ENCODE measurements at places on chromosomes 12 and 14.

- DNase-seq, result no peak
Observed at GRCh38 chr14:51792809-51793208, 67.6 kb upstream of the GNG2 start.

DNA sequence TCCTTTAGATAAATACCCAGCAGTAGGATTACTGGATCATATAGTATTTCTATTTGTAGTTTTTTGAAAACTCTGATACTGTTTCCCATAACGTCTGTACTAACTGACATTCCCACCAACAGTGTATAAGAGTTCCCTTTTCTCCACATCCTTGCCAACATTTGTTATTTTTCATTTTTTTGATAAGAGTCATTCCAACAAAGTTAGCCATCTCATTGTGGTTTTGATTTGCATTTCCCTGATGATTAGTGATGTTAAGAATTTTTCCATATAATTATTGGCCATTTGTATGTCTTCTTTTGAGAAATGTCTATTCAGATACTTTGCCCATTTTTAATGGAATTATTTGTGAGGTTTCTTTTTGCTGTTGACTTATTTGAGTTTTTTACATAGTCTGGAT lies 486.0 kb downstream of the FLRT2 start:
- peak; percentile 52 for DNase-seq

DNA sequence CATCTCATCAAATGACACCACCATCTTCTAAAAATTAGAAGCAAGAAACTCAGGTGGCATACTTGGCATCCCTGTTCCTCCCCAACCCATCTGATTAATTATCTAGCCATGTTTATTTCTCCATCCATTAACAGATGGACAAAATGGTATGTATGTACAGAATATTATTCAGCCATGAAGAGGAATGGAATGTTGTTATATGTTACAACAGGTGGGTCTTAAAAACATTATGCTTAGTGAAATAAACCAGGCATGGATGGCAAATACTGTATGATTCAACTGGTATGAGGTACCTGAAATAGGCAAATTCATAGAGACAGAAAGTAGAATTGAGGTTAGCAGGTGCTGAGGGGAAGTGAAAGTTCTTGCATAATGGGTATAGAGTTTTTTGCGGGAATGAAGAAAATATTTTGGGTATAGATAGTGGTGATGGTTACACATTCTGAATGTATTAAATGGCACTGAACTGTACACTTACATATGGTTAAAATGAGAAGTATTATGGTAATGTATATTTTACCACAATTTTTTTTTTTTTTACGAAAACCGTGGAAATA lies 17.5 kb downstream of the YY1 start:
- DNase-seq, result no peak

DNA sequence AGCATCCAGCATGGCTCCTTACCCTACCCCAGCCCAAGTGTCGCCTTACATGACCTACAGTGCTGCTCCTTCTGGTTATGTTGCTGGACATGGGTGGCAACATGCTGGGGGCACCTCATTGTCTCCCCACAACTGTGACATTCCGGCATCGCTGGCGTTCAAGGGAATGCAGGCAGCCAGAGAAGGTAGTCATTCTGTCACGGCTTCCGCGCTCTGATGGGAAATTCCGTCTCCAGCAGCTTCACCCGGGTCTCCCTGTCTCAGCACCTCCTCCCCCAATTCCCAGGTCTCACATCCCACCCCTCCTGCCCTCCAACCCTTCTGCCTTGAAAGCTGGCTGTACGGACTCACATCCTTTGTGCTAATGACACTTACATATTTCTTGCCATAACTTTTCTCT lies 14.6 kb downstream of the PAX9 start:
- no peak for DNase-seq

DNA sequence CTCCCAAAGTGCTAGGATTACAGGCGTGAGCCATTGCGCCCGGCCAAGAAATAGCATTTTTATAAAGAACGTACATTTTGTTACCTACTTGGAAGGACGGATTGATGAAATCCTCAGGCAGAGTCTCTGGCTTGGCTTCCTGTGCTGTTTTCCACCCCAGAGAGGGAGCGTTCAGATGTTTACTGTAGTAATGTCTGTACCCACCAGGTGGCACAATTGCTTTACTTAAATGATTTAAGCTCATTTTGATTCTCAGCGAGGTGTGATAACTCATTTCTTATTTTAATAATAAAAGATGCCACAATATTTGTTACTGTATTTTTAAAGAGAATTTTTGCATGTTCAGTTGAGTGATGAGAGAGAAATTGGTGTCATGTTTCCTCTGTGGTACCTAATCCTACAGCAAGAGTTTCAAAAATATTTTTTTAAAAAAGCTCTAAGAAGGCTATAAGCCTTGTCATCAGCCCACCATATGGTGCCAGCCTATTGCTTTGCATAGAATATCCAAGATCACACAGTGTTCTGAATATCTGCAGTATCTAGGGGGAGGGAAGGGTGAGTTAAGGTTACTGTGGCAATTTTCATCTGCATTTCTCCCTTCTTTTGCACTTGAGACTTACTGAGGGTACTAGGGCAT lies 82.6 kb upstream of the TRAF3 start:
- DNase-seq, result peak; percentile 79

DNA sequence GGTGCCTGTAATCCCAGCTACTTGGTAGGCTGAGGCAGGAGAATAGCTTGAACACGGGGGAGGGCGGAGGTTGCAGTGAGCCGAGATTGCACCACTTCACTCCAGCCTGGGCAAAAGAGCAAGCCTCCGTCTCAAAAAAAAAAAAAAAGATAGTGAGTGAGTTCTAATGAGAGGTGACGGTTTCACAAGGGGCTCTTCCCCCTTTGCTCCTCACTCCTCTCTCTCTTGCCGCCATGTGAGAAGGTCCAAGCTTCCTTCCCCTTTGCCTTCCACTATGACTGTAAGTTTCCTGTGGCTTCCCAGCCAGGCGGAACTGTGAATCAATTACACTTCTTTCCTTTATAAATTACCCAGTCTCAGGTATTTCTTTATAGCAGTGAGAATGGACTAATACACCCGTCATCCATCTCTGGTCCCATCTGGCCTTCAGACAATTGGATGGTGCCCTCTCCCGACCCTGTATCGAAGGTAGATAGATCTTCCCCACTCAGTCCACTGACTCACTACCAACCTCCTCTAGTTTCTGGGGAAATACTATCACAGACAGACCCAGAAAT lies 27.0 kb upstream of the RCOR1 start:
- DNase-seq, result no peak

GRCh38 chr14:104550861-104551728 lies 28.5 kb upstream of the C14orf180 start:
- DNase-seq, result no peak

DNA sequence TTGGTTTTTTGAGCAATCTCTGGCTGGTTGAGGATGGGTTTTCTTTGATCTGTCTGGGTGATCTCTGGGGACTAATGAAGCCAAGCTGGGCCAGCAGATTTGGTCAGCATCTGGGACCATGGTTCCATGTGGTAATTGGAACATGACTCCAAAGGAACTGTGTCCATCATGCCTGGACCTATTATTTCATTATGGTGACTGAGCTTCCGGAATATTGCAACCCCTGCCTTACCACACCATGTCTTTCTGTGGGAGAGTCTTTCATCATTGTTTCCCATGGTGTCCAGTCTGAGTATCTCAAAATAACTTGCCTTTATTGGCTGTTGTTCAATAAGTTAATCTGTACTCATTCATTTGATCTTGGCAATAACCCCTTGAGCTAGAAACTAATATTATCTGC lies 624.9 kb upstream of the TBX3 start:
- DNase-seq, result peak; percentile 55

DNA sequence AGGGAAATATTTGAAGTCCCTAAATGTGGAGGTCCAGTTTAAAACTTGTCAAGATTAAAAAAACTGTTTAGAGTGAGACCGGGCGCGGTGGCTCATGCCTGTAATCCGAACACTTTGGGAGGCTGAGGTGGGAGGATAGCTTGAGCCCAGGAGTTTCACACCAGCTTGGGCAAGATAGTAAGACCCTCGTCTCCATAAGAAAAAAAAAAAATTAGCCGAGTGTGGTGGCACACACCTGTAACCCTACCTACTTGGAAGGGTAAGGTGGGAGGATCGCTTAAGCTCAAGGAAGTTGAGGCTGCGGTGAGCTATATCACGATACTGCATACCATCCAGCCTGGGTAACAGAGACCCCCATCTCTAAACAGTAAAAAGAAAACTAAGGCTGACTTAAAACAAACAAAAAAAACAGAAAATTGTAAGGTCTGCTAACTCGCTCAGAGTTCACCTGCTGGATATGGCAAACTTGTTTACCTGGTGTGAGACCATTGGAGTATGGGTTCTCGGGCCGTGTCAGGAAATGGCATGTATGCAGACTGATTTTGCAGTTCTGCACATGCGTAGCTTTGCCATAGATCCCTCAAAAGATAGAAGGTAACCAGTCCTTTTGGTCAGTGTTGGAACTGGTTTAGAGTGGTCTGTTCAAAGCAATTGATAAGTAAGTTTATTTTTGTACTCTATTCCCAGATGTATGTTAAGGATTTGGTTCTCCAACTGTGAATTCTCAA lies 2.1 kb downstream of the RNF10 start:
- DNase-seq, result no peak

GRCh38 chr14:63650256-63650952 lies 8.7 kb upstream of the WDR89 start:
- DNase-seq, result no peak

GRCh38 chr12:122088179-122088810 lies 9.7 kb downstream of the MLXIP start:
- peak; percentile 22 for DNase-seq

DNA sequence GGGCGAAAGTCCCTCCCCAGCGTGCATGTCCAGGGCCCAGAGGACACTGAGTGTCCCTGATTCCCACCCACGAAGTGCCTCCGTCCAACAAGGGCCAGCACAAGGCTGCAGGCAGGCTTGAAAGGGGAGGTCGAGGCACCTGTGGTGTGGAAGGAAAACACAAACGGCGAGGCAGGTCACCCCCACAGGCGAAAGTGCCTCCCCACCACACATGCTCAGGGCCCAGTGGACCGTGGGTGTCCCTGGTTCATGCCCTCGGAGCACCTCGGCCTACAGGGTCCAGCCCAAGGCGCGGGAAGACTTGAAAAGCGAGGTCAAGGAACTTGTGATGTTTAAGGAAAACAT lies 370.4 kb downstream of the ALG10 start:
- no peak for DNase-seq
